ENCODE measurements at places on chromosomes 6 and 20. TPM values are rescaled to one million over a fixed set of nuclear protein-coding genes. Genes with fewer than 3 reads are reported as not detected.

- H3K4me3 ChIP-seq: peak overlapping the region; percentile 77
- no peak overlapping the region for H3K27ac ChIP-seq
- no peaks in the 10 kb centered on the region for H3K36me3 ChIP-seq
- DNase-seq: peak; percentile 43
Observed at GRCh38 chr6:72619883-72620696, 1.8 kb upstream of the KCNQ5 start.

DNA sequence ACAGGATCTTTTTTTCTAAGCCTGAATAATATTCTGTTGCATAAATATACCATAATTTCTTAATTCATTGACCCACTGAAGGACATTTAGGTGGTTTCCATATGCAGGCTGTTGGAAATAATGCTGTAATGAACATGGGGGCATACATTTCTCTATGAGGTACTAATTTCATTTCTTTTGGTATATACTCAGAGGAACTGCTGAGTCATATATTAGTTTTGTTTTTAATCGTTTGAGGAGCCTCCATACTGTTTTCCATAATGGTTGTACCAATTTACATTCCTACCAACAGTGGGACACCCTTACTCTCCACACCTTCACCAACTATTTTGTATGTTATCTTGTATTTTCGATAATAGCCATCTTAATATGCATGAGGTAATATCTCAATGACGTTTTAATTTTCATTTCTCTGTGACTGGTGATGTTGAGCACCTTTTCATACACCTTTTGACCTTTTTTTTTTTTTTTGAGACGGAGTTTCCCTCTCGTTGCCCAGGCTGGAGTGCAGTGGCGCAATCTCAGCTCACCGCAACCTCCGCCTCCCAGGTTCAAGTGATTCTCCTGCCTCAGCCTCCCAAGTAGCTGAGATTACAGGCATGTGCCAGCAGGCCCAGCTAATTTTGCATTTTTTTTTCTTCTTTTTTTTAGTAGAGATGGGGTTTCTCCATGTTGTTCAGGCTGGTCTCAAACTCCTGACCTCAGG, 187.4 kb downstream of the RNGTT start:
- no peaks in the 10 kb centered on the region for H3K36me3 ChIP-seq
- no peaks in the 10 kb centered on the region for H3K4me1 ChIP-seq
- H3K27ac ChIP-seq: no peak overlapping the region
- no peaks in the 10 kb centered on the region for H3K27me3 ChIP-seq

DNA sequence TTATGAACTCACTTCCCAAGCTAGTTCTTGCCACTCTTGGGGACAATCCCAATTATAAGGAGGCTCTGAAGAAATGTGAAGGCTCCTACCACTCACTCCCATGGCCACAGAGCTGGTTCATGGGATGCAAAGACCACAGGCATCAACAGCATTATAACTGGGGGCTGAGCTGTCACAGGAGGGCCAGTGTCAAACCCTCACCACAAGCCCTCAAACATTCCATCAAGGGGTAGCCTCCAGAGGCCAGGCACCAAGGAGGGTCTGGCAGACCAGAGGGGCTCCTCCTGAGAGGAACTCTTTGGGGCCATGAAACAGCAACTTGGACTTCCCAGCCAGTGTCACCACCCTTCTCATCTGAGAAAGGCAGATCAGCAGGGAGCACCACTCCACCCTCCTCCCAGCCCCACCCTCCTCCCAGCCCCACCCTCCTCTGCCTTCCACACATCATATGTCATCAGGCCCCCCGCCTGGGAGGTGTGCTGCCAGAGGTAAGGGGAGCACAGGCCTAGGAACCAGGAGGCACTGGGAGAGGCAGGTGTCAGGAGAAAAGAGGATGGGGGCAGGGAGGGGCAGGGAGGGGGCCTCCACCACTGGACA, 1.2 kb upstream of the TSPO2 start:
- DNase-seq: no peak
- no peak overlapping the region for H3K4me3 ChIP-seq
- H3K36me3 ChIP-seq: no peaks in the 10 kb centered on the region
- H3K4me1 ChIP-seq: no peaks in the 10 kb centered on the region

DNA sequence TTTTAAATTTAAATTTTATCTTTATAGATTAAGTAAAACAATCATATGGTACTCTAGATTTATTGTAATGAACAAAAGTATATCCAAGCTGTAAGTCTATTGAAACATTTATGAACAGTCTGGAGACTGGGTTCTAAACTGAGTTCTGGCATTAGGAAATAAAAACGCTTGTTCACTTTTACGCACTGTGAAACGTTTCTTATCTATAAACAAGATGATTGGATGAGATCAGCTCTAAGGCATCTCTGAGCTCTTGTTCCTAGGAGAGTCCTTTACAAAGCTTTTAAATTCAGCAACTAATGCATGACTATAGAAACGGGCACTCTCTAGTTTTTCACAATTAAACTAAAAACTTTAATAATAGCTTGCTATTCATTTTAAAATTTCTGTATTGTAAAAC, 6.8 kb downstream of the HUS1B start:
- no peaks in the 10 kb centered on the region for H3K27me3 ChIP-seq
- H3K4me3 ChIP-seq: no peak overlapping the region
- DNase-seq: no peak
- peaks cover 10% of the 10 kb centered on the region for H3K4me1 ChIP-seq
- H3K27ac ChIP-seq: no peak overlapping the region

Gene MYL9
- not detected for total RNA-seq

Gene TBXT
- not detected for total RNA-seq

Gene MED20
- total RNA-seq: 10.0 TPM

Measured in CD4-positive, alpha-beta memory T cell (primary cell).